Memory B cell (primary cell): ENCODE measurements at places on chromosomes 3 and 15.

GRCh38 chr3:170953736-170954135 is 45.3 kb upstream of the EIF5A2 start:
- DNase-seq = no peak

- DNase-seq = no peak
Observed at GRCh38 chr15:69996321-69997160, 101.2 kb downstream of the TLE3 start.

DNA sequence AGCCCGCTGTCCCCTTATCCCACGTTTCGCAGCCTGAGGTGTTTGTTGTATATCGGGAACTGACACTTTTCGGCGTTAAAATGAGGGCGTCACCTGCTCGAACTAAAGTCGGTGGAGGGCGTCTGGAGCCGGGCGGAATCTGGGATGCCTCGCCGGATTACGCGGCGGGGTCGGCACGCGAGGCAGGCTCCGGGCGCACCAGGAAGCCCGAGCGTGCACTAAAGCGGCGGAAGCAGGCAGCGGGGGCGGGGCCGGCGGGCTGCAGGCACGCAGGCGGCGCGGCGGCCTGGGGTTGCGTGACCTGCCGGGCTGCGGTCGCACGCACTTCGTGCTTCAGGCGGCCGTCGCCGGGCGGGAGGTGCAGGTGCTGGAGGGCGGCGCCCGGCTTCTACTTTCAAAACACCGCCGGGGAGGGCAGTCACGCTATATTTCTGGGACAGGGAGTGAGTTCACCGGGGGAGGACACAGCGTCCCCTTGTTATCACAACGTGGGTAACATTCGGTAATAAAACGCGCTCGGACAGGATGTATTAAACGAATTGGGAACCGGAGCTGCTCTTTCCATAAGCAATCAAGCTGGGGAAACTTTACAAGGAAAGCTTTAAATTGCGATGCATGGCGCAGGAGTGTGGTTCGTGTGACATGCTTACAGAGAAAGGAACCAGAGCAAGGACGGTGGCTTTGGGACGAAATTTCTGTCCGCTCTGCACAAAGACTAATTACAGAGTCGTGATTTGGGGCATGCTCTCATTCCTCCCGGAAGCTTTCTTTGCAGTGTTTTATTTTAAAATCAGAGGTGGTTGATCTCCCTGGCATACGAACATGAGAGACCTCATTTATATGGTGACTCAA is 9.1 kb upstream of the LEKR1 start:
- DNase-seq = peak; percentile 76

DNA sequence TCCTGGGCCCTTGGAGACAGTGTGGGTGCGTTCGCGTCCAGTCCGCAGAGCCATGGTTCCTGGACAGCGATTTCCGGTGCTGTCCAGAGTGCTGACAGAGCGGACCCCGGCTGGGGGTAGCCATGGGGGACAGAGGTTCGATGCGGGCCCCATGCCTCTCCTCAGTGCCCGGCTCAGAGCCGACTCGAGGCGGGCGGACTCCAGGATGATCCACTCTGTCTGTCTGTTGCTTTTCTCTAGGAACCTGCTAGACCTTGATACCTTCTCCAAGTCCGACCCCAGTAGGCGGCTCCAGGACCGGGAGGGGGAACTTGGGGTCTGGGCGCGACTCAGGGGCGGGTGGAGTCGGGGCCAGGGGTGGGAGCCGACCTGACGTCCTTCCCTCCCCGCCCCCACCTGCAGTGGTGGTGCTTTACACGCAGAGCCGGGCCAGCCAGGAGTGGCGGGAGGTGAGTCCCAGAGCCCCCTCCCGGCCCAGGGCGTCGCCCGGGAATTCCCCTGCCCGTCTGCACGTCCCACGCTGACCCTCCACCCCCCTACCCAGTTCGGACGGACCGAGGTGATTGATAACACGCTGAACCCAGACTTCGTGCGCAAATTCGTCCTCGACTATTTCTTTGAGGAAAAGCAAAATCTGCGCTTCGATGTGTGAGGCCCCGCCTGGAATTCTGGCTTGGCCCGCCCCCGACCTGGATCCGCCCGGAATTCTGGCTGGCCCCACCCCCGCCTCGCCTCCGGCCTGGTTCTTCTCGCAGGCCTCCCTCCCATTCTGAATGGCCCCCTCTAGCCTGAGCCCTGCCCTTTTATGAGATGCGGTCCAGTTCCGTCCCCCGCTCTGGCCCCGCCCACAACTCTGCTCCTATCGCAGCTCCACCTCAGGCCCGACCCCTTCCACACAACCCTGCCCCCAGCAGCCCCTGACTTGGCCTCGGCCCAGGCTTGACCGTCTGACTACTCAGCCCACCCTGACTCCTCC is 1.0 kb downstream of the CPNE9 start:
- no peak for DNase-seq

DNA sequence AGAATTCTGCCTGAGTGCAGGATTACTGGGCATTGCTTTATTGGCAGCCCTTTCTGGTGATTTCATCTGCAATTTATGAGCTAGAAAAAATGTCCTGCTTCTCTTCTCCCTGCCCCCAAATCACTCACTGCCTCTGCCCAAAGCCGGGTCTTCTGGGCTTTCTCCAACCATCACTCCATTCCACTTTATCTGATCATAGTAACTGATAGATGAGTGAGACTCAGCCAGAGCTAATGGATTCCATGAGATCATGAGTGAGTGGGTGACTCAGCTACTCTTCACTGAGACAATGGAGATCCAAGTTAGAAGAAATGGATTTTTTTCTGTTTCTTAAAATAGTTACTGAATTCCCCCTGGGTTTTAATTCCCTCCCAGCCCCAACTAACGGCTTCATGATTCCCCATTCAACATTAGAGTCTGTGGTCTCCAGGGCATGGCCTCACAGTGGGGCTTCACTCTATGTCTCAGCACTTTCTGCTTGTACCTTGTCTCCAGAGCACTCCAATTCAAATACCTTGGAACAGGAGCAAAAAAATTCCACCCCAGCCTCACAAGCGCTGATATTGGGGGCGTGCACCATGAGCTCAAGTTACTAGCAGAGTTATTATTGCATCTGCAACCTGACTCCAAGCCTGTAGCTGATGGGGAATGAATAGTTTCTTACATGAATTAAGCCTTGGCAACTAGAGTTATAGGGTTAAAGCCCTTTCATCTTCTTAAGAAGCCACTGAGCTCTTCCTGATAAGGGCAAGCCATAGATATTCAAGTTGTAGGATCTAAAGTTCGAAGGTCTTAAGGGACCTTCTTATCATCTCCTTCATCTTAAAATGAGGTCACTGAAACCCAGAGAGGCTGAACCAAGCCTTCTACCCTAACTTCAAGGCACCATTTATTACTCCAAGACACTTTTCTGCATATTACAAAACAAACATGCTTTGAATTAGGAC is 85.9 kb downstream of the AGBL1 start:
- no peak for DNase-seq
